ENCODE measurements at places on chromosomes 7 and 10.

- DNase-seq: no peak
These were observed 192.7 kb upstream of the MKI67 start for GRCh38 chr10:128318913-128319312.

DNA sequence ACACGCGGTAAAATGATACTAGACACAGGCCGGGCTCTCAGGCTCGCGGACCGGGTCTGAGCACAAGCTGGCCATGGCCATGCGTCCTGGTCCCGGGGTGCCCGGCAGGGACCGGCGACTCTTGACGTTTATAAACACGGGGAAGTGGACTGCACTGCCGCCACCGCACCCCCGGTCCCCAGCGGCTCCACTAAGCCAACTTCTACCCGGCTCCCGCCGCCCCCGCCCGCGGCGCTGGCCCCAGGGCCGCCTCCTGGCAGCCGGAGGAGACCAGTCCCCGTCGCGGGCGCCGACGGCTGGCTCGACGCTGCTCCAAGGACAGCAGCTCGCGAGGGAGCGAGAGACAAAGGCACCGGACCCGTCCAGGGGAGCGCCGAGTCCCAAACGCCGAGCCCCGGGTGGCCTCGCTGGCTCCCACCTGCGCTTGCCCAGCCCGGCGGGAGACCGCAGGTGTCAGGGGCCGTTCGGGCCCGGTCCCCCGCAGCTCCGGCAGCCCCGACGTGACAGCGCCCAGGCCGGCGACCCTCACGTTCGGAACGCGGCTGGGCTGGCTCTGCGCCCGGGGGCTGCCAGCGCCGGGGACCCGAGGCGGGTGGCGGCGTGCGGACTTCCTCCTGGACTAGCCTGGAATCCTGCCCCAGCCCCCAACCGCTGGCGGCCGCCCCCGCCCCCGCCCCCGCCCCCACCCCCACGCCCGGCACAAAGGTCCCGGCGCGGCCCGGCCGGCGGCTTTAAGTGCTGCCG lies 517 bp downstream of the ITGB1 start:
- peak; percentile 30 for DNase-seq

DNA sequence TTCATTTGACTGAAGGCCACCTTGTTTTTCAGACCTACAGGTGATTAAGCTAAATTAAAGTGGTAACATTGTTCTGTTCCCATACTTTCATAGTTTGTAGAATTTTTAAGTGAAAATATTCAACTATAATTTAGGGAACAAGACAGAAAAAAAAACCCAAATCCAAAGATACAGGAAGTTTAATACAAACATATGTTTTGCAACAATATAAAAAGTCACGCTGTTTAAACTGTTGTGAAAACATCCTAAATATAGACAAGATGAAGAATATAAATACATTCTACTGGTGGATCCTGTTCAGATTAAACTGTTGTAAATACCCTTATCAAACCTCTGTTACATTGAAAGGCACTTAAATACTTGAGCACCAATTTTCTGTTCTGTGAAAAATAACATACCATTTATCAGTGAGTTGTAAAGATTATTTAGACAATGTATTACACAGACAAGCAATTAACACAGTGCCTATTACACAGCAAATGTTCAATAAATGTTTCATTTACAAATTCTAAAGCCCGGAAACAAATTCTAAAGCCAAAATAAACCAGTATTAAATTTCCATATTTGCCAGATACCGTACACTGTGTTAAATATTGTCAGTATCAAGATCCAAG lies 14.2 kb downstream of the ASZ1 start:
- no peak for DNase-seq

DNA sequence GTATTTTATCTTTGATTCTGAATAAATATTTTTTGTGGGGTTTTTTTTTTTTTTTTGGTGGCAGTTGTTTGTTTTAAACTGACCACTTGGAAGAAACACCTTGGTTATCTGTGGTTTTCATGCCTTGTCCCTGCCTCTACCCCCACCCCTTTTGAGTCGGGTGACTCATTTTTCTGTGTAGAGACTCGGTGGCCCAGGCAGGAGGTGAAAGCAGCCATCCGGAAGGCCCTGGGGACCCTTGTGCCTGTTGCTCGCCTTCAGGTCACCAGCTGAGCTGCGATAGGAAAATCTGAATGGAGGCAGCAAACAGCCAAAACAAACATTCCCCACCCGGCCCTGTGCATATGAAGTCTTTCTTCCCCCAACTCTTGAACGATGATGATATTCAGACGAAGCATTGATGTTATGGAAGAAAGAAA lies 22.8 kb downstream of the CYP17A1 start:
- DNase-seq: no peak

- no peak for DNase-seq
These were observed 485.3 kb upstream of the GALNT17 start for GRCh38 chr7:70646536-70647248.

- DNase-seq: no peak
These were observed 54.9 kb upstream of the NAMPT start for GRCh38 chr7:106339513-106340246.

DNA sequence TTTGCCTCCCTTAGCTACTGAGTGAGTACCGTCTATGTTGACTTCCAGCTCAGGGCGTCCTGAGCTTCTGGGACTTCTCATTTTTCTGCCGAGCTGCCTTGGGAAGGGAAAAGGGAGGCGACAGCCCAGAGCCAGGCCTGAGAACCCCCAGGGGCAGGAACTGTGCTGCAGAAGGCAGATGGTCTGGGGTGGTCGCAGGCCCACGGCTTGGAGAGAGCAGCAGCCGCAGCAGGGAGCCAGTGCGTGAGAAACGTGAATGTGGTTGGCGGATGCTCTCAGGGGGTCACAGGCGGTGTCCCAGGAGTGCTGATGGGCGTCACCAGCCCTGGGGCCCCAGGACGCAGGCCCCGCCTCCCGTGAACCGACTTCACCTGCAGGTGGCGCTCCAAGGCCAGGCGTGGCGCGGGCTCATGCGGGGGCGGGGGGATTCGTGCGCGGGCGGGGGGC lies 9.2 kb upstream of the PWWP2B start:
- DNase-seq: peak; percentile 76

- peak; percentile 80 for DNase-seq
These were observed 1.1 kb downstream of the VIM start for GRCh38 chr10:17229016-17229716.

DNA sequence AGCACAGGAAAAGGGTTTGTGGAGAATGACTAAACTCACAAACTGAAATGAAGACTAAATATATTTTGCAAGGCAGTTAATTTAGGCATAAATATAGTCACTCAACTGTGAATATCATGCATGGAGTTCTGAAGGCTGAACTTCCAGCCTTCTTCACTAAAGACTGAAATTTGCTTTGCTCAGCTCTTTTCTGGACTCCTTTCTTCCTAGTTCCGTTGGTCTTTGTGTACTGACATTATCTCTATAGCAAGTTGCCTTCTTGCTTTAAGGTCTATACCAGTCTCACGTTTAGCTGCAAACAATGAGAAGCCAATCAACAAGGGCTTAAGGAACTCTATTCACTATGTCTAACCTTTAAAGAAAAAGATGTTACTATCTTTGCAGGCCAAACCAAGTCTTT lies 22.6 kb downstream of the GARIN1A start:
- DNase-seq: no peak

DNA sequence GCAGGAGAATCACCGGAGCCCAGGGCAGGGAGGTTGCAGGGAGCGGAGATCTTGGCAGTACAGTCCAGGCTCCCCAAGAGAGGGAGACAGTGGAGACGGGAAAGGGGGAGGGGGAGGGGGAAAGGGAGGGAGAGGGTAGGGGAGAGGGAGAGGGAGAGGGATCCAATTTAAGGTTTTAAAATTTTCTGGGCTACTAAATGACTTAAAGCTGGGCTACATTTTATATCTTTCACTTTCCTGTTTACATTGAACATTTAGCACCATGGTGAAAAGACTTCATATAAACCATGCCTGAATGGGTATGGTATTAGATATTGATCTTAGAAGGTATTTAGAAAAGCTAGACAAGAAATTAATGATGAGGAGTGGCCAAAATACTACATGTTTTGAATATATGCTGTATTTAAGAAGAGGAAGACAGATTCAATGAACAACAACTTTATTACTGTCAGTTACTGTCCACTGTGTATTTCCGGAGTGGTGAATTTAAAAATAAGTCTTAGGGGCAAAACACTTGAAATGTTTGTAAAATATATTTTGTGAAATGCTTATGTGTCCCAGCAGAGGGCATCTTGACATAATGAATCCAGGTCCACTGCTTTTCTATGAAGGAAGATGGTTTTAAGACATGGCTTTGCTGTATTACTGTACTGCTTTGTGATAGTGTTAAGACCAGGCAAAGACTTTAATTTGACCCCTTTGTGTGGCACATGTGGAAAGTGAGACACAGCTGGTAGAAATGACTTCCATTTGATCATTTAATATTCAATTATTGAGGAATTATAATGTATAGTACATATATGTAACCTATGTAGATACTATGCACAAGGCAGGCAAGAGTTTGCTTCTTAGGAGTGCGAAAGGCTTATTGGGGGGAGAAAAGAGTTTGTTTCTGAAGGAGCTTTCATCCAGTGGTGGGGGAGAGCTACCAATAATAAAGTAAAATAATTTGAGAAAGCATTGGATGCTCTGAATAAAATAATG lies 52.8 kb downstream of the NRF1 start:
- no peak for DNase-seq

DNA sequence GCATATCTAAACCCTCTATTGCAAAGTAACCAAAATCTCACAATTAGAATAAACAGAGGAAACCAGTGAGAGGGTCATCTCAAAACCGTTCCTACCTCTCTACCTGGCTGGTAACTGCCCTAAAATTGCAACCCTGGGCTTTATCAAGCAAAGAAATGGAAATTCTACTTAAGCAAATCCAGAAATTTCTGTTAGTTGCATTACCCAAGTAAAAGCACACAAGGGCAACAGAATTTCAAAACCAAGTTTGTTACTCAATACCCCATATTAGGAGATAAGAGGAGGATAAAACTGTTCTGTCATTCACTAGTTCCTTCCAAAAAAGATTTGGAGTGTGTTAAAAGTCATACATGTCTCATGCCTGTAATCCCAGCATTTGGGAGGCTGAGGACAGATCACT lies 195.3 kb downstream of the FAM107B start:
- DNase-seq: no peak

DNA sequence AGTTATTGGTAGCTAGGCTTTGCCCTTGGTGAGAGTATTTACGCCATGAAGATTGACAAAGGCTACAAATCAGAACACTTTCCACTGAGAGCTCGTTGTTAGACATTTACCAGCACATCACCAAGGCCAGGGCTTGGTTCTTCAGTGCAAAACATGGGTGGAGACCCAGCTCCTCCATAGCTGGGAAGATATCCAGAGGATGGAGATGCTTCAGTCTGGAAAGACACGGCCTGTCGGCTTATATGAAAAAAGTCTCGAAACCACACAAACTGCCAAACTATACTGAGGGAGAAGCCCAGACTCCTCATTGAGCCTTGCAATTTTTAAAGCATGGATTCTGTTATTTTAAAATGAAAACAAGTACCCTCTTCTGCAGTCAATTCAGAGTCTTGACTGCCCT lies 83.4 kb upstream of the ANLN start:
- no peak for DNase-seq

GRCh38 chr10:71206911-71207310 lies 5.5 kb upstream of the UNC5B start:
- no peak for DNase-seq

DNA sequence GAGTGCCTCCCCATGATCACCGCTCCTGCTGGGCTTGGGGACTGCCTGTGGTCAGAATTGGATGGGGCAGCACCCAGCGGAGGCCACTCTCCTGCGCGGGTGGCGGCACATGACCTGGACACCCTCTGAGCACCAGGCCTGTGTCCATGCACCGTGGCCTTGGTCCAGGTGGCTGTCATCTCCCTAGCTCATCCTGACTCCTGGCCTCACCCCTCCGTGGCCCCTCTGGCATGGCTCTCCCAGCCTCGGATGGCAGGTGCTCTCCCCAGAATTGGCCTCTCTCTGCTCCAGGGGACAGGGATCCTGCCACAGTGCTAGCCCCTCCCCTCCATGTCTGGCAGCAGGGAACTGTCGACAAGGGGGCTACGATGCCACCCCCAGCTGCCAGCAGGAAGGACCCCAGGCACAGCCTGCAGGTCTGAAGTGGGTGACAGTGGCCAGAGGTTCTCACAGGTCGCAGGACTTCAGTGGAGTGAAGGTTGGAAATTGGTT lies 37.2 kb upstream of the BTBD16 start:
- no peak for DNase-seq

DNA sequence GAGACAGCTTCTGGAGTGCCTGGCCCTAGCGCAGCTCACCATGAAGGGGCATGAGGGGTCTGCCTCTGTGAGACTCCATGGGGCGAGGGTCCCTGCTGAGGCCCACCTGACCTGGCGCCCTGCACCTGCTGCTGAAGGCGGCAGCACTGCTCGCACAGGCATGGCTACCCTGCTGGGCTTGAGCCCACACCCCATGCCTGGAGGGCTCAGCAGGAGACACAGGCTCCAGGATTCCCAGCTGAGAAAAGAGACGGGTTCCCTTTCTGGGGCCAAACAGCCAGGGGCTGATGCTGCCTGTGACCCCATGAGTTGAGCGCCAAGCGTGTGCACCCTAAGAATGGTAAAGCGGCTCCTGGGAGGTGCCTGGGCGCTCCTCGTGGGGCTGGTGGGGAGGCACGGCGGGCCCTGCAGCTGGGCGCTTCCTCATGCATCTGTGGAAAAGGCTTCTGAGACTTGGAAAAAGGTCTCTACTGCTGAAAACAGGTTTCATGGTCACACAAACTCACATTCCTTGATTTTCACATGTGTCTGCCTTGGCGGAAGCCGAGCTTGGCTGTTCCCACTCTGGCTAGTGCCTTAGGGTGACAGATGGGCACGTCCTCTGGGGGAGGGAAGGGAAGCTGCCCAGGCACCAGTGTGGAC lies 233.4 kb downstream of the ZMYND11 start:
- no peak for DNase-seq

GRCh38 chr7:44071726-44072363 lies 6.5 kb upstream of the PGAM2 start:
- no peak for DNase-seq

DNA sequence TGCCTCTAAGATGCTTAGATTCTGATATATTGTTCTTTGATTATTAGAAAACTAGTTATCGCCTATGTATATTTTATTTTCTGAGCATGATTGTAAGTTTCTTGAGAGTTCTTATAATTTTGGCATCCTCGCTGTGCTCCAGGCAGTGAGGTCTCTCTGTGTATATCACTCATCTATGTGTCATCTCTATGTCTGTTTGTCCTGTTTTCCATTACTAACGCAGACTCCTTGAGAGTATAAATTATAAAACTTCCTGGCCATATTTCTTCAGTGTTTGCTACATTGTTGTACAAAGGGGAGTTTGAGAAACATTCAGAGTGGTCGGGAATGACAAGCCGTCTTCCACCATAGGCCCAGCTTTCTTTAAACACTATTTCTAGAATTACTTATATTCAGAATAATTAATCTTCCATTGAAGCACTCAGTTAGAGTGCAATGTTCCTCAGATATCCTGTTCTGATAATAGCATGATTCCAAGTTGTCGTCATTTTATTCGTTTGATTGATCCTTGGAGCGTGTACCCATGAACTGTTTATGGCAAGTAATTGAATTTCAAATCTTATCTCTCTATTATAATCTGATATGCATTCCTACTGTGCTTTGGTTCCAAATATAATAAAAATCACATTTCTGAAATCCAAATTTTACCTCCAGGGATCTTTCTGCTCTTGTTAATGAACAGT lies 206.6 kb downstream of the BAMBI start:
- no peak for DNase-seq
